Activated CD4-positive, alpha-beta T cell treated with anti-CD3 and anti-CD28 coated beads, Interleukin-2, amount 50 U/mL, for 24 hours (primary cell): ENCODE measurements at places on chromosomes 1 and 21.

DNA sequence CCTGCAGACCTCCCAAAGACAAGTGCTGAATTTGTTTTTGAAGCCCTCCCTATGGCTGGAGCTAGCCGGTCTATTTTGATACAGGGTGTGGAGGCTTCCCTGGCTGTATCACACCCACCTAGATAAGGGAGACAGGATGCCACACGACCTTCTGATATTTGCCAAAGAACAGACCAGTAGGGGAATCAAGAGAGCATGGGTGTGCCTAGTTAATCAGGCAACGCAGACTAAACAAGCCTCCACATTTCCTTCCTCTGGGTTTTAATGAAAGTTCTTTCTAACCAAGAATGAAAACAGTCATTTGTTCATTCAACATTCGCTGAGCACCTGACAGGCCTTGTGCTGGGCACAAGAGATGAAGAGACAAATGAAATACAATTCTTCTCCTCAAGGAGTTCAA, 446.8 kb downstream of the PLPP3 start:
- no peak for DNase-seq

DNA sequence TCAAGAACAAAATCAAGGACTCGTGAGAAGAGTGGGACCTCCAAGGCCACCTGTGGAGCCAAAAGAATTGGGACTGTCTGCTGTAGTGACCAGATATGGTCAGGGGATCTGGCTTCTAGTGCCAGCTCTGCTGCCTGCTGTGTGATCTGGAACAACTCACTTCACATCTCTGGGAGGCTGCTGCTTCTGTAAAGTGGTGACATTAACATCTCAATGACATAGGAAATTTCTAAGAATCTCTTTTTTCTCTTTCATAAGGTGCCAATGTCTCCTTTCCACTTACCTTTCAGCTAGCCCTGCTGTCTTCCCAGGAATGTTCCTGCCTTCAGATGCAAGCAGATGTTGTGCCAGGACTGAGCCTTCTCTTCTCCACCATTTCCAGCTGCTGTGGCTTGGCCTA, 5.0 kb upstream of the SRSF4 start:
- DNase-seq: no peak

DNA sequence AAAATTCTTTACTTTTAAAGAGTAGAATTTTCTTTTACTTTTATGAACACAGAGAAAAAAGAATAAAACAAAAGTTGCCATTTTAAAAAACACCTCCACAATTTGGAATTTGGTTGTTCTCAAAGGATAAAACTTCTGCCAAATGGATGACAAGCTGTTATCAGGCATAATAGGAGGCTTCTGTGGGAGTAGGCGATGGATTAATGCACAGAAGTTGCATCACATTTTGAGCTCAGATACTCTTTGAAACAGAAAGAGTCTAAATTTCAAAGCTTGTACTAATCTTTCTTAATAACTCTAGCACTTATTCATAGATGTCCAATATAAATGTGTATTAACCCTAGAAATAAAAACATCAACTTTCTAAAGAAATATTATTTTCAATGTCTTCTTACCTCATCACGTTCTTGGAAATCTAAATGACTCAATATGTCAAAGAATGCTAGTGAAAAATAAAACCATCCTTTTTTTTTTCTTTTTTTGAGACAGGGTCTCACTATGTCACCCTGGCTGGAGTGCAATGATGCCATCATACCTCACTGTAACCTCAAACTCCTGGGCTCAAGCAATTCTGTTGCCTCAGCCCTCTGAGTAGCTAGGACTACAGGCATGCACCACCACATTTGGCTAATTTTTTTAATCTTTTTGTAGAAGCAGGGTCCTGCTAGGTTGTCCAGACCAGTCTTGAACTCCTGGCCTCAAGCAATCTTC, 112.8 kb upstream of the USP25 start:
- no peak for DNase-seq

- no peak for DNase-seq
Measured at GRCh38 chr21:37297364-37297763, 30.2 kb upstream of the VPS26C start.

- no peak for DNase-seq
Measured at GRCh38 chr1:23555986-23556634, 3.2 kb downstream of the ID3 start.

- DNase-seq: no peak
Measured at GRCh38 chr1:229397762-229398161, 36.1 kb downstream of the ACTA1 start.

GRCh38 chr1:21955058-21955457, 17.9 kb upstream of the HSPG2 start:
- DNase-seq: no peak

DNA sequence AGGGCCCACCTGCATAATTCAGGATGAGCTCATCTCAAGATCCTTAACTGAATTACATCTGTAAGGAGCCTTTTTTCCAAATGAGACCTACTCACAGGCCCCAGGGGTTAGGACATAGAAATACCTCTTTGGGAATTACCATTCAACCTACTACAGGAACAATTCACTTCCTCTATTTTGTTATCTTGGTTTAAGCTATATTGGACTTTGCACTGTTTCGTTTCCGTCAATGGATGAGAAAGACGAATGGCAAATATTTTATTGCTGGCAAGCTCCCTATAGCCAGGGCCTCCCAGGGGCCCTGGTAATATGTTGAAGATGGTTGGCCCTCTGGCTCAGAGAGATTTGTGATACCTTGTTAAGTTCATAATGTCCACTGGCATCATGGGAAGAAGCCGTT, 384.2 kb upstream of the DUSP10 start:
- no peak for DNase-seq

DNA sequence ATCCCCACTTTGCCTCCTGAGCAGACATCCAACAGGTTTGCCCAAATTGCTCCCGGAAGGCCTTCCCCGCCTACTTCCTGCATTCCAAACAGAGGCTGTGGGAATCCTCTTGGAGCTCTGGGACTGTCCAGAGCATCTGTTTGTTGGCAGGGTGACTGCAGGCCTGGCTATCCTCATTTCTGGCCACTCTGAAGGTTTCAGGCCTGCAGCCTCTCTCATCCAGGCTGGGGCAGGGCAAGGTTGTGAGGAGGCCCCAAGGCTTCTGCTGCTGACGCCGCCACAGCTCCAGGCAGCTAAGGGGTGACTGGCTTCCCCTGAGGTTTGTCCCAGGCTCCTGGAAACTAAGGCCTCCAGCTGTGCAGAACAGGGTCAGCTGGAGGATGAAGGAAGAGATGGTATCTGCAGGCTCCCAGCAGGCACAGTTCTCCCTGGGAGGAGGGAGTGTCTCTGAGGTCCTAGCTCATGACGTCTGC, 11.3 kb downstream of the CDK18 start:
- DNase-seq: no peak

DNA sequence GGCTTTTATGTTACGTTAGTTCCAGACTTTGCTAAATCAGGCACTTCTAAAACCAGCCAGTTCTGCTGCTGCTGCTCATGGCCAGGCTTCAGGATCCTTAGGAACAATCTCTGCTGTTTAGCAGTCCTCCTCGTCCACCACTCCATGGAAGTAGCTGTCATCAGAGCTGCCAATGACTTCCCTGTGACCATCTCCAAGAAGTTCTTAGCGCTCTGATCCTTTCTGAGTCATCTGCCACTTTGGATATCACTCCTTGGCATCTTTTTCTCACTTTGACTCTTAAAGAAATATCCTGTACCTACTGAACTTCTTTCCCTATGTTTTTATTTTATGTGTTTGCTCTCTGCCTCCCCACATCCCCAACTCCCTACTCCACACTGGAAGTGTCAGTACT, 14.7 kb upstream of the IRF2BP2 start:
- no peak for DNase-seq

GRCh38 chr1:110321846-110322245, 17.3 kb upstream of the RBM15 start:
- DNase-seq: no peak

- no peak for DNase-seq
Measured at GRCh38 chr1:192983349-192983980, 75.7 kb downstream of the UCHL5 start.

GRCh38 chr1:52523376-52523775, 29.5 kb downstream of the TUT4 start:
- no peak for DNase-seq

DNA sequence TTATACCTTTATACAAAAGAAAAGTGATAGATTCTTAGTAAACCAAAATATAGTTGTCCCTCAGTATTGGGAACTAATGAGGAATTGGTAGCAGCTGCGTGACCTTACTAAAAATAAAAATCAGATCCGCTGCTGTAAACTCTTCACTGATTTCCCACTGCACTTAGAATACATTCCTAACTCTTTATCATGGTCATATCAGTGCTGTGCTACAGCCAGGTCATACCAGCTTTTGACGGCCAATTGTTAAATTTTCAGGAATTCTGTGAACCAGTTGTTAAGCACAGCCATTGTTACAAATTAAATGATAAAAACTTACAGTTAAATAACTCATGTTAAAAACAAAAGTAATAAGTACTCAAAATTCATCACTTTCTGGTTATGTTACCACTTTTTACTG, 245.3 kb downstream of the GPR52 start:
- no peak for DNase-seq

DNA sequence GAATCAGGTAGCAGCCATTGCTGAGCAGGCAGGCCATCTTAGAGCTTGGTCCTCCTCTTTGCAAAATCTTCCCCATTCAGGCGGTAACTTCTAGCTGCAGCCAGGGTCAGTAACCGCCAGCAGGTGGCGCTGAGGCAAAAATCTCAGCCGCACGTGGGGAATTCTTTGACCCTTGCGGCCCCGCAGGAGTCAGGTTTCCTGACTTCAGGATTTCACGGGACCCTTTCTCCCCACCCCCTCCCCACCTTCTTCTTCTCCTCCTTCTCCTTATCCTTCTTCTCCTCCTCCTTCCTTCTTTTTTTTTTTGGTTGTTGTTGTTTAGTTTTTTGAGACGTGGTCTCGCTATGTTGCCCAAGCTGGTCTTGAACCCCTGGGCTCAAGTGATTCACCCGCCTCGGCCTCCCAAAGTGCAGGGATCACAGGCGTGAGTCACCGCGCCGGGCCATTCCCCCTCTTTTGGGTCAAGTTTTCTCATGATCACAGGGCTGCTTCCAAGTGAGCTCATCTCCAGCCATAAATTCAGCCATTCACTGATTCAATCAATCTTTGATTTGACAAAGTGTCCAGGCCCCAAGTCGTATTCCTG, 33.4 kb upstream of the TENT5B start:
- peak; percentile 50 for DNase-seq

DNA sequence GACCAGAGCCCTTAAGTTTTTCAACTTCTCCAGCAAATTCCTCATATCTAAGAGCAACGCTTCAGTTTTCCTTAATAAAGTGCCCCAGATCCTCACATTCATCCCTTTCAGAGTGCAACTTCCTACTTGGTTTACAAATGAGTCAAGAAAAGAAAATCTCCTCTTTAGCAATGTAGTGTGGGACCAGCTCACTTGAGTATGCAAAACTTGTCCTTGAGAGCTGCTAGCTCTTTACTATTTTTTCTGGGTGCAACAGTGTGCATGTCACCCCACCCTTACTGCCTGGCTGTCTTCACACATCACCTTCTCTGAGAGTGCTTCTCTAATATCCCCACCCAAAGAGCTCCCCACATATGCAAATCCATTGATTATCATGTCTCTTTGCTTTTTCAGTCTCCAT, 203.1 kb upstream of the CAMK1G start:
- no peak for DNase-seq

- DNase-seq: no peak
Measured at GRCh38 chr1:218464871-218465270, 119.7 kb downstream of the TGFB2 start.

GRCh38 chr1:88673446-88673845, 10.6 kb upstream of the PKN2 start:
- DNase-seq: no peak

GRCh38 chr1:227897704-227898438, 49.9 kb downstream of the WNT9A start:
- DNase-seq: no peak

DNA sequence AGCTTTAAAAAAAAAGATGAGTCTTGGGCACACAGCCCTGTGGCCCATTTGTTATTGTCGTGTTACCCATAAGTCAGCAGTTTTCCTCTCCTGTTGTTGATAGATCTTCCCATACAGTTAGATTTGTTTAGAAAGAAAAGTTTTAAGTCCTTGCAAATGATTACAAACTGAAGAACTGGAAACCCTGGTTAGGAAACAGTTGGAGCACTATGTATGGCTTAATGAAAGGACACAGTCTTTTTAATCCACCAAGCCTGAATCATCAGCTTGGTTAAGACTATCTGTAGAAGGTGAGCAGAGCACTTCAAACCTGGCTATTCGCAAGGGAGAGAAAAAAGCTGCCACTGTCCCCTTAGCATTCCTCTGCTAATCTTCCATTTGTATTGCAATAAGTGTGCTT, 241.0 kb downstream of the DISC1 start:
- no peak for DNase-seq

GRCh38 chr1:196377811-196378210, 230.4 kb downstream of the KCNT2 start:
- no peak for DNase-seq

DNA sequence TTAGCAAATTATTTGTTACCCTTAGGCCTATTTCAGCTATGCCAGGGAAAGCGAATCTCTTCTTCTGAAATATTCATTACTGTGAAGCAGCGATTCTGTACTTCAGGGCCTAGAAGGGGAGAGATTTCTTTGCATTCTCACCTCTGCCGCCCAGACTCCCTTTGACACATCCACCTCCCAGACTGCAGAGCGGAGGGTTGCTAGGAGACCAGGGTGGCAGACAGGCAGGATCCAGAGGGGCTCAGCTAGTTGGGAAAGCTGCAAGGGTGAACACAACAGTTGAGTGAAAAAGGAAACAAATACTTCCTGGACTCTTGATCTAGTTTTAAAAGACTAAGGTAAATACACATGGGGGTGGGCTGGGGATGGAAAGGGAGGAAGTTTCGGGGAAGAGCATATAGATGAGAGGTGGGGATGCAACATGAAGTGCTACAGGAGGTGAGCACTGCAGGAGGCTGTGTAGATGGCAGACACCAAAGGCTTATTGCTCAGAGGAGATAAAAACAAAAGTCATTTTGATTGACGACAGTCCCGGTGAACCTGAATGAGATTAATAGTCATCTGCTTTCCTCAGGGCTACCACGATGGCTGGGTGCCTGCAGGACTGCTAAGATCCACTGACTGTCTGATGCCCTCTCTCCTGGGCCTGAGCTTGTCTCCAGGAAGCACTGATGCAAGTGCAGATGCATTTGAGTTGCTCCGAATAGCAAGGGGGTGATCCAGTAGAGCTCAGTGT, 26.4 kb upstream of the RAB3GAP2 start:
- no peak for DNase-seq

DNA sequence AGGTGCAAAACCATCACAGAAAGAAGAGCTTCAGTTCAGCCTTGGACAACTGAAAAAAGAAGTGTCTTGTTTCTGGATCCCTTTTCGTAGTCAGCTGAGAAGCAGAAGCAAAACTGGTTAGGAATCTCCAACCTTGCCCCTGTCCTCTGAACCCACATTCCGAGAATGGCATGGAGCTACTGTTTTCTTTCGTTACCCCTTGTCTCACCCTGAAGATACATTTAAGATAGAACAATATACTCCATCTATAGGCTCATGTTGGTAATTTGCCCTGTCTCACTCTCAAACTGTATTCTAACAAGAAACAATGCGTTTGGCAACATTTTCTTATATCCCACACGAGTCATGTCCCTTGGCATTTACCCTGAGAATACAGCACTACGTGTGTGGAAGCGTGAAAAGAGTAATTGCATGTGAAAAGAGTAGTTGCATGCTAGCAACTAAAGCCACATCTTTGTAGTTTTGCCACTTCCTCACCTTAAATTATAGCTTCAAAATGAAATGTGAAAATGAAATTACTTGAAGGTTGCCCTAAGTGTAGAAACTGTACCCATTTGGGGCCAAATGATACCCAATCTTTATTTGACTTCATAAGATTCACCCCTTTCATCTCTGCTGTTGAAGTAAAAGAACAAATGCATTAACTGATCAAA, 5.3 kb downstream of the SLAMF7 start:
- no peak for DNase-seq

GRCh38 chr1:241286486-241286885, 70.5 kb downstream of the RGS7 start:
- no peak for DNase-seq
